NCI-H1092 (cell line): ENCODE measurements at places on chromosomes 3 and 15.

DNA sequence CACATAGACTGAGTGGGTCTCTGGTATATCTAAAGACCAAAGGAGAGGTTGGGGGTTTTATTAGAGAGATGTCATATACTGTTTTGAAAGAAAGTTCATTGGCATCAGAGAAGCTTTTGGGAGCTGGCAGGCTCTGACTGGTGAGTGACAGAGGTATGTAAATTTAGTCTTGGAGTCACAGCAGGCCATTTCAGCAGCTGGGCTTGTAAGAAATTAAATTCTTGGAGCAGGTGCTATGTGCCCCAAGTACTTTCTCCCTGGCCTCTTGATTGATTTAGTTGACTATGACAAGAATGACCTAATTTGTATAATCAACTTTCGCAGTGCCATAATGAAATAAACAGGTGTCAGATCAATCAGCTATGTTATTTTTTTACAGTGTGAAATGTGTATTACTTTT lies 47.8 kb upstream of the CDAN1 start:
- no peak for DNase-seq

- no peak for DNase-seq
Observed at GRCh38 chr3:104907507-104907906, 459.2 kb upstream of the ALCAM start.

- DNase-seq, result no peak
Observed at GRCh38 chr3:108588601-108589000, 637 bp downstream of the CIP2A start.

- peak; percentile 91 for DNase-seq
Observed at GRCh38 chr3:56467108-56467507, 1.2 kb downstream of the ERC2 start.
